ENCODE measurements at places on chromosomes 2 and 18.

- no peak for DNase-seq
Measured at GRCh38 chr2:36290306-36290856, 65.2 kb upstream of the CRIM1 start.

- DNase-seq, result no peak
Measured at GRCh38 chr2:60521626-60522025, 31.8 kb downstream of the BCL11A start.

- DNase-seq, result no peak
Measured at GRCh38 chr2:129754421-129754820, 225.0 kb upstream of the RAB6C start.

DNA sequence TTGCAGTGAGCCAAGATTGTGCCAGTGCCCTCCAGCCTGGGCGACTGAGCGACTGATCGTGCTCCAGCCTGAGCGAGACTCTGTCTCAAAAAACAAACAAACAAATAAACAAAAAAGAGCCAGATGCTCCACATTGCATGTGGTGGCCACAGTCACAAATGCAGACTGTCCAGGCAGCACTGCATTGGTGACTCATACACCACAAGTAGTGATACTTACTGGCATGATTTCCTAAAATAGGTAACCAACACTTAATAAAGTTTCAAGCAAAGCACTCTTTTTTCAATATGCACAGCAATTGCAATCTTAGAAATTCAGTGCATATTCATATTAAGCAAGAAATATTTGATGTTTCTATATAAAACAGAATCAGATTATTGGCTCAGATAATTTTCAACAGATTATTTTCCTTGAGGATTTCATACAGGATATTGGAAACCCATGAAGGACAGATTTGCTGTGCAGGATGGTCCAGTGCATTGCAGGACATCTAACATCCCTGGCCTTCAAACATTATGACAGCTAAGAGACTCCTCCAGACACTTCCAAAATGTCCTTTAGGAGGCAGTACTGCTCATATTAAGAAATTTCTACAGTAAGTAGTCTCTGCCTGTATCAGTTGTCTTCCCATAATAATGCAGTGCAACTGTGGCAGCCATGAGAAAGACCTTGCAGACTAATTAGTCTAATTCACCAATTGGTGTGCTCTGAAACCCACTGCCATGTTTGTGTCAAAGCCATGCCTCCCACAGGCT lies 10.5 kb upstream of the SLC1A4 start:
- peak; percentile 27 for DNase-seq

GRCh38 chr2:64839844-64840243 lies 149.4 kb upstream of the SLC1A4 start:
- DNase-seq, result no peak

DNA sequence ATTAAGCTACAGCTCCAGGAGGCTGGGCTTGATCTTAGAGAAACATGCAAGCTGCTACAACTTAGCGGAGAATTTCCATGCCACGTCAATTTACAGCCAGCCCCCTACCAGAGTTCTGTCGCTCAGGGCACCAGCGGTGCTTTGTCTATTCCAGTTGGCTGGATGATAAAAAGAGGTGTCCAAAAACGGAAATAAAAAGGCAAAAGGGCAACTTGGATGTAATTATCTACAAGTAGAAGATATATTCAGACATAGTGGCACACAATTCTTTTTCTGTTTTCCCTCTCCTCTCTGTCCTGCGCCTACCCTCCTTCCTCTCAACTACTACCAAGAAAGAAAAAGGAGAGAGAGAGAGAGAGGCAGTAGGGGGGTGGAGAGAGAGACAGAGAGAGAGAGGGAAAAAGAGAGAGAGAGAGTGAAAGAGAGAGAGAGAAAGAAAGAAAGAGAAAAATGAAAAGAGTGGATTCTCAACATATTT lies 363 bp upstream of the RFTN2 start:
- DNase-seq, result no peak

DNA sequence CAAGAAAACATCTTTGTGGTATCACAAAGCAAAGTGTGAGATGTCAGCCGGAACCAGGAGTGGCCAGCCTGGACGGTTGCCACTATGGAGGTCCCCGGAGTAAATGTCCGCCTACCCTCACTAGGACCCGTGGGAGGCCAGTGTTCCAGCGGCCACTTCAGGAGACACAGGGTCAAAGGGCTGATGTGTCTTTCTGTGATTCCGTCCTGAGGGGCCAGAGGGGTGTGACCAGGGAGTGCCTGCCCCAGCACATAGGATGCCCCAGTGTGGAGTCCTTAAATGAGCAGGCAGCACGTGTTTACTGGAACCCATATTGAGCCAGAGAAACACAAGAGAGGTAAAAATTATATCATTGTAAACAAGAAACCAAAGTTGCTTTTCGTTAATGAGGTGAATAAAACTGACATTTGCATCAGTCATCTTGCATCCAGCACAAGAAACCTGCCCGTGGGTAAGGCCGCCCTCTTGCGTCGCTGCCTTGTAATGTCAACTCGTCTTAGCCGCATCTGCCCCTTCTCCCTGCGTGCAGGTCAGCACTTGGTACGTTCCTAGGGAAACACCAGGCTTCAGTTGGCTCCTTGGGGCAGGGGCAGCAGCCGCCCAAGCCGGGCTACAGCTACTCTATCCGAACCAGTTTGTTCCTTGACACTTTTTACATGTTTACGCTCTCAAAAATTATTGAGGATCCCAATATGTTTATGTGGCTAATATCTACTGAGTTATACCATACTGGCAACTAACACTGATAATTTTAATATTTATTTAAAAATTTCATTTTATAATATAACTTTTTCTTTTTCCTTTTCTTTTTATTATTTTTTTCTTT lies 46.7 kb upstream of the LAPTM4A start:
- peak; percentile 78 for DNase-seq

DNA sequence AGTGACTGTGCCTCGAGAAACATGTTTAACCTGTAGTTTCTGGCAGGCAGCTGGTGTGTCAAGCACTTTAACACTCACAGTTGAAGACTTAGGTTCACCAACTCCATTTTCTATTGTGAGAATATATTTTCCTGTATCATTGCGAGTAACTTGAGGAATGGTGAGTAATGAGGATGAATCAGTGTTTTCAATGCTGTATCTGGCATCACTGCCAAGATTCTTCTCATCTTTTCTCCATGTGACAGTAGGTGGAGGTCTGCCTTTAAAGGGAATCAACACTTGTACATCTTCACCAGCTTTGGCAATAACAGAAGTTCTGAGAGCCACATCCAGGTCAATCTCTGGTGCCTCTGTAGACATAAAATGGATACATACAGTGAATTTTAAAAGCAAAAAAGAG lies 72.8 kb downstream of the PLEKHA3 start:
- no peak for DNase-seq

GRCh38 chr18:45821026-45821425 lies 4.4 kb upstream of the SIGLEC15 start:
- no peak for DNase-seq

- no peak for DNase-seq
Measured at GRCh38 chr2:28343971-28344715, 48.5 kb upstream of the FOSL2 start.

DNA sequence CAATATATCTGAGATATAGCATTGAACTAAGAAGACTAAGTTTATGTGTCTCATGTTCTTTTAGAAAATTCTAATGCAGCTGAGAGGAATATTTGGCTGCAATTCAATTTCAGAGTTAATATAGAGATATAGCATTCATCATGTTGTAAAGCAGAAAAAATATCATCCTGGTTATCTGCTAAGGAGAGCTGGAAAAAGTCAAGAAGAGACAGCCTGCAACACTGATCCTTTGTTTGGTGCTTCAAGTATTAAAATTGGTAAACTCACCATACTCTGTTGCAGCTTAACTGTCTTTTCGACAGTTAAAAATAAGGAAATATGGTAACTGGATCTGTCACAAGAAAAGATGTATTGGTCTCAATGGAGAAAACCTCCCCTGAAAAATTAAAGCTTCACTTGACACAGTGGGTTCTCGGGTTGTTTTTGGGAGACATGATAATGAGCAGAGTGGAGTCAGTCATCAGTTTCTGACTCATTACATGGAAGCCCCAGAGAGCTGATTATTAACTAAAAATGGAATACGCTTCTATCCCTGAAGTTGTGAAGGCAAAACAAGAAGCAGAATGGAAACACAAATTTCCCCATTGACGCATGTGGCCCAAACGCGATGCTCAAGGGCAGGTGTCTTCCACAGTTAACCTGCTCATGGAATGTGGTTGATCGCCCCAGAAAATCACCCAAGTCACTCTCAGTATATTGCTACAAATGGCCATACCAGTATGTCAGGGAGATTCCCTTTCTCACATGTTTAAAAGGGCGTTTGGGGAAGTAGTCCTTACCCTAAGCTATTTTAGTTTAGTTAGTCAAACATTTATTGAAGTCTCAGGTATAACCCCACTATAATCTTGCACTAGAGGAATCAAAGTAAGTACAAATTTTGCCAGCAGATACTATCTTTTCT lies 8.2 kb downstream of the BCL2 start:
- no peak for DNase-seq

DNA sequence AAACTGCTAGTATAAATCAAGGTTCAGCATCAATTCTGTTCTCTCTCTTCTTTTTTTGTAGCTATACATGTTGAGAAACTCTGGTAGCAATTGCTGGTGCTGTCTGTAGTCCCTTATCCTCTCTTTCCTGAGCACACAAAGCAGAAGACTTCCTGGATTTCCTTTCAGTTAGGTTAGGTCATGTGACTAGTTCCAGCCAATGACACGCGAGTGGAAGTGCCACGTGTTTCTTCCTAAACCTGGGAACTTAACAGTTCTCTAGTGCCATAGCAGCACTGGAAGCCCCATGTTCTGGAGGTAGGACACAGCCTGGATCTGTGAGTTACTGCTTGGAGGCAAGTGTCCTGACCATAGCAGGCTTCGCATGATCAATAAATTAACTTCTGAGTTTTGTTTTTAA lies 125.9 kb downstream of the PLA2R1 start:
- no peak for DNase-seq

- no peak for DNase-seq
Measured at GRCh38 chr2:9638532-9638931, 7.7 kb upstream of the YWHAQ start.

- no peak for DNase-seq
Measured at GRCh38 chr2:85414761-85415553, 3.6 kb upstream of the SH2D6 start.

DNA sequence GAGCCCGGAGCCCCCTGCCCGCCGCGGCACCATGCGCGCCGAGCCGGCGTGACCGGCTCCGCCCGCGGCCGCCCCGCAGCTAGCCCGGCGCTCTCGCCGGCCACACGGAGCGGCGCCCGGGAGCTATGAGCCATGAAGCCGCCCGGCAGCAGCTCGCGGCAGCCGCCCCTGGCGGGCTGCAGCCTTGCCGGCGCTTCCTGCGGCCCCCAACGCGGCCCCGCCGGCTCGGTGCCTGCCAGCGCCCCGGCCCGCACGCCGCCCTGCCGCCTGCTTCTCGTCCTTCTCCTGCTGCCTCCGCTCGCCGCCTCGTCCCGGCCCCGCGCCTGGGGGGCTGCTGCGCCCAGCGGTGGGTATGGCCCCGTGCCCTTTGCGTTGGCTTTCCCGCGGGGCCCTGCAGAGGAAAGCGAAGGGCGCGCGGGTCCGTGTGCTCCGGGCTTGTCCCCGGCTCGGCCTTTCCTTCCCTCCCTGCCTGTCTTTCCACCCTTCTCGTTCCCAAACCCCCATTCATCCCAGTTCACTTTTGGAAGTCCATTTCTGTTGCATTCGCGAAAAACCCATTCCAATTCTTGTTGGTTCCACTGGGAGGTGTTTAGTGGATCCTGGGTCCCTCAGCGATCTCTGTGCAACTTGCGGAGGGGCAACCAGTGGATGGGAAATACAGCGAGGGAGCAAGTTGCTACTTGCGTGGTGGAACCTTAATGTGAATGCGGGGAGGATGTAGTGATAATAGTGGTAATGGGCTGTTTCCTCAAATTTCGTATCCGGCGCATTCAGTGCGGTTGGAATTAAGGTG lies 599 bp downstream of the ADAM23 start:
- no peak for DNase-seq

DNA sequence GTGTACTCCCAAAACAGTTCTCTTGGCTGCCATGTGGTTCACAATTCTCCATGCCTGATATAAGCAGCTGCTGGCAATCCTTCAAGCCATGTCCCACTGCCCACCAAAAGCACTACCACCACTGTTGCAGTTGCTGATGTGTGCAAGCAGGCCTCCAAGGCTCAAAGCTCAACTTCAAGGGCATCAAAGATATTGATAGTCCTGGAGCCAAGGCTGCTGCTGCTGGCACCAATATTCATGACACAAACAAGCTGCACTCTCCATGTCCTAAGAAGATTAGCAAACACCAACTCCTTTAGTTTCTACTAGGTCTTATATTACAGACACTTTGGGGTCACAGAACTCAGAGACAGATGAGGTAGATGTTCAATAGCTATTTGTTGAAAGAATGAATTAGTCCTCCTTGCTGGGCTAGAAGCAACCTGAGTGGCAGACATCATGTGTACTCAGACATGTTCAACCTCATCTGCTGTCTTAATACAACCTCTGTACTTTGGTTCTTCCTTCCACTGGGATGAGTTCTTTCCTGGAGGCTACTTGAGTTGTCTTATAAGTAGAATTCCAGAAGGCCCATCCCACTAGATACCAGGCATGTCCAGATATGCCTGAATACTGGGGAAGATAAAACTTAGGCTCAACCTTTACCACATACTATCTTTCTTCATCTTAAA lies 104.5 kb upstream of the UGP2 start:
- DNase-seq, result no peak

DNA sequence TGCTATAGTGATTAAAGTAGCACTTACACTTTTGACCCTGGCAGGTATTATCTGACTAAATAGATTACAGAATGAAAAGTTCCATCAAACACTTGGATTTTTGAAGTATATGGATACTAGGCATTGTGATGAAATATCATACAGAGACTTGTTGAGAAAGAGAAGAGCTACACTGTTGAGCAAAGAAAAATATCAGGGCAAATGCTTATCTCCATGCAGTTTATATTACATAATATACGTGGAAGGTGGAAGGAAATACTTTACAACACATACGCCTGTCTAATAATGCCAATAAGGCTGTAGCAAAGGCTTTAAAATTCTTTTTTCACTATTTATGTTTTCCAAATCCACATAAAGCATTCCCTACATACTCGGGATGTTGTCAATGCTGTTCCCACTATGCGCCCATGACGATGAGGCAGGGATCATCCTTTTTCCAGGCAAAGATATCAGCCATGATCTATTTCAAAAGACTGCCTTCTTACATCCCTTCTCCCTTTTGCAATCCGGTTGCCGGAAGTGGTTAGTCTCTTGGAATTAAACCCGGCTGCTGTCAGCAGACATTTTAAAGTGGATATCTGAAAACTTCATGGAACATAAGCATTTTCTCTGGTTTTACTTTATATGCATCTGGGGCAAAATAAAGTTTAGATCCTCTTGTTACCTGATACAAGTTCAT lies 92.6 kb upstream of the ITGA4 start:
- DNase-seq, result no peak

DNA sequence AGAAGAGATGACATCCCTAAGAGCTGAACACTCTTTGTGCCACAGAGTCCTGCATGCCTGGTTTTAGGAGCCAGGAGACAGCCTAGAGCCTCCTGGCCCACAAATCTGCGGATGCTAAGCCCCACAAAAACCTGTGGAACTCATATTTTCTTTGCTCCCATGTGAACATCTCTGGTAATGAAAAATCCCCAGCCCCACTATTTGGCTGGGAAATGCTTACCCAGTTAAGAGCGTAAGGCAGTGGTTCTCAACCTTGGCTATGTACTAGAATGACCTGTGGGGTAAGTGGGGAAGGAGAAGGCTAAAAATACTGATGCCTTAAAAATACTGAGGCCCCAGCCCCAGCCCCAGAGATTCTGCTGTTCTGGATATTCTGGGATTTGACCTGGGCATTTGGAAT lies 208.1 kb downstream of the EN1 start:
- no peak for DNase-seq

GRCh38 chr2:39266139-39266805 lies 22.5 kb upstream of the CDKL4 start:
- no peak for DNase-seq

GRCh38 chr2:196262606-196263005 lies 91.2 kb upstream of the STK17B start:
- no peak for DNase-seq

All from hematopoietic multipotent progenitor cell treated with erythropoietin and hydrocortisone succinate and interleukin-3 and kit ligand, for 17 days (in vitro differentiated cells).